ENCODE measurements at places on chromosomes 12 and 14.
A peak's percentile ranks its signal among the peaks of the same experiment; 100 is the strongest.

DNA sequence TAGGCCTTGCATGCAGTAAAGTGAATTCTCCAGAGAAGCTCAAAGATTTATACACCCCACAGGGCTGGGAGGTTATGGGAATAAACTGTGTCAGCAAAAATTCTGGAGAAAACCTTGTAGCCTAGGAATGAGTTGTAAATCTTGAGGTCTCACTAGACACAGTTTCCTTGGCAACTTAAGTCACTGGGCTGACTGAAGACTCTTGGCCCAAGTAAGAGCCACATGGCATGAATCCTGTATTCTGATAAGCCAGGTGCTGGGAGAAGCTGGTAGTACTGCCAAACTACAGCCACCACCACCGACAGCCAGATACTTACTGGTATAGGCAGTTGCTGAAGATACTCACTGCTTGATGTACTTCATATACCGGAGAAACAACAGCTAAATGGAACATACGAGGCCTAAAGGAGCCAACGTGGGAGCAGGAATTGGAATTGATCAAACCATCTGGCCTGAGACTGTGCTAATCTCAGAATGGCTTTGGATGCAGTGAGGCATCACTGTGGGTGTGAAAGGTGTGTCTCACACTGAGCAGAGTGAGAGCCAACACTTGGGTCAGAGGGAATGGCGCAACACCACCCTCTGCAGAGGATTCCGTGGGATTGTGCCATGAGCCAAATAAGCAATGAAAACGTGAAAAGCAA, 102.8 kb upstream of the TMCC3 start:
- DNase-seq: no peak

- no peak for DNase-seq
These were observed 32.7 kb downstream of the DEPDC4 start for GRCh38 chr12:100234166-100234565.

DNA sequence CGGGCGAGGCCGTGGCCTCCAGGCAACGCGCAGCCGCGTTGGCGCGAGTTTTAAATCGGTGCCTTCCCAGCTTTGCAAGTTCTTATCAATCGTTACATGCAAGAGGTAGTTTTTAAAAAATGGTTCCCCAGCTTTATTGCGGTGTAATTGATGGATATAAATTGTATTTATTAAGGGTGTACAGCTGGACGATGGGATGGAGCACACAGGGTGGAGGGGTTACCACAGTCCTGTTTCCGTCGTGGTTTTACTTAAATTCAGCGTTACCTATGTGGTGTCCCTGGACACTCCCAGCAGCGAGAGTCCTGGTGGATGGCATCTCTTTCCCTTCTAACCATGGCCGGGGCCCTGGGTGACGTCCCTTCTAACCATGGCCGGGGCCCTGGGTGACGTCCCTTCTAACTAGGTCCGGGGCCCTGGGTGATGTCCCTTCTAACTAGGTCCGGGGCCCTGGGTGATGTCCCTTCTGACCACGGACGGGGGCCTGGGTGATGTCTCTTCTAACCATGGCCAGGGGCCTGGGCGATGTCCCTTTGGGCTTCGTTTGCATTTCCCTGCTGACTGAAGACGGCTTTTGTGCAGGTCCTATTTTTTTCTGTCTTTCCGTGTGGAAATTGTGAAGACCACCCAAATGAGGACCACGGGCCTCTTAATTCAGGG, 97.9 kb downstream of the TNFAIP2 start:
- no peak for DNase-seq

DNA sequence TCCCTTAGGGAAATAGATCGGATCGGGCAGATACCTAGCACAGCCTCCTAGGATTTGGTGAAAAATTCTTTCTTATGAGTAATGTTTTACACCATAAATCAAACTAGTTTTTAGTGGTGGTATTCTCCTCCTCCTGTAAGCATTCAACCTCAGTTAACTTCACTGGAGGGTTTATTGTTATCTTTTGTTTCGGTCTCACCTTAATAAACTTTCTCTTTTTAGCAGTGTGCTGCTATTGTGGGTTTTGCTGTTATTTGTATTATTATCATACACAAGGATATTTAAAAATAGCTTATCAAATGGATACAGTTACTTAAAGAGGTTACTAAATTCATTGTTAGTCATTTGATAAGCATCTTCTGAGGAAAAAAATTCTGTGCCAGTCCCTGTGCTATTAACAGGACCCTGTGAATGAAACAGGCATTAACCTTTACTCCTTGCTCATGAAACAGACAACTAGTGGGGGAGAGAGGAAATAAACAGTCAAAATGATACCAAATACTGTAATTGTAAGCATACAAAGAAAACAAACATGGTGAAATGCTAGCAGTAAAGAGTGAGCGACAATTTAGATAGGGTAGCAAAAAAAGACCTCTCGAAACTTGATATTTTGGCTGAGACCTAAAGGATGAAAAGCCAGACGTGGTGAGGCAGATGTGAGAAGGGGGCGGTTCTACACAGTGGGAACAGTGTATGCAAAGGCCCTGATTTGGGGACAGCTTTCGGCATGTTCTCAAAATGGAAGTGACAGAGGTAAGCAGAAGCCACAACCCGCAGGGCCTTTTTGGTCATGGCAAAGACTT, 178.7 kb upstream of the SOX5 start:
- DNase-seq: no peak

GRCh38 chr14:37122288-37122687, 50.1 kb downstream of the SLC25A21 start:
- no peak for DNase-seq

- DNase-seq: no peak
These were observed 27.9 kb downstream of the SMUG1 start for GRCh38 chr12:54160769-54161480.

DNA sequence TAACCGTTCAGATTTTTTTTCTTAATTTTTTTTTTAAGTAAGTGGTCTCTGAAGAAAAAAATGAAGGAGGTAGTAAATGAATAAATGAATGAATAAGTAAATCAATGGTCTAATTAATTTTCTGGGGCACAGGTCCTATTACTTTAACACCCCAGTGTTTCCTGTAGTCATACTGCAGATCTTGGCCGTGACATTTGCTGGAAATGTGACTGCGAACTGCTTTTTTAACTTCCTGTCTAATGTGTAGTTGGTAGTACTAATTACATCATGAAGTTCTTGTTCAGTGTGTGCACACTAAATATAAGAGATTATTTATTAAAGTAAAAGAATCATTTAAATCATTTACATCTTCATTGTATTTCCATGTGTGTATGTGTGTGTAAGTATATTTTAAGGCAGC, 45.4 kb downstream of the AEBP2 start:
- no peak for DNase-seq

- DNase-seq: no peak
These were observed 489.6 kb upstream of the GARIN6 start for GRCh38 chr12:99157946-99158345.

DNA sequence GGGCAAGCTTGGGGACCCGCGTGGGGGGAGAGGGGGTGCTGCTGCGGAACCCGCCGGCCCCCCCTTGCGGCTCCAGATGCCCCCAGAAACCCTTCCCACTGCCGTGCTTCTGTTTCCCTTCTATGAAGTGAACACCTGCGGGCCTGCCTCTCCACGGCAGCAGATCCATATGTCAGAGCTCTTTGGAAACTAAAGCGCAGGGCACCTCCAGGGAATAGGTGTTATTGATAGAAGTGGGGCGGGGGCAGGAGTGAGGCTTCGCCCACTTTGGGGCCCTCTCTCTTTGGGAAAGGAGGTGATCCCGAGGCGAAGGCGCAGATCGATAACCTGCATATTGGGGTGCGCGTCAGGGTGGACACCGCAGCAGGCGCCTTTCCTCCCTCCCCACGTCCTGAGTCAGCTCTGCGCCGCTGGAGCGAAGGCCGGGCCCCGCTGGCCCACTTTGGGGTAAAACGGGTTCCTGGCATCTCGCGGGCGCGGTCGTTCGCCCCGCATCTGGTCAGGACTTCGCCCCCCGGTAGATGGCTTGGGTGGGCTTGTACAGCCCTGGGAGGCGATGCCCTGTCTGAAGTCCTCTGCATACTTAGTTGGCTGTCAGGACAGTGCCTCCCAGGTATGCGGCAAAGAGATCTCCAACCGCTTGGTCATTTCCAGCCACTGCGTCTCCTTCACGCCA, 524 bp downstream of the KMT5A start:
- no peak for DNase-seq

- no peak for DNase-seq
These were observed 3.8 kb upstream of the FAM186B start for GRCh38 chr12:49609059-49609874.

GRCh38 chr12:64699504-64700115, 59.6 kb downstream of the GNS start:
- no peak for DNase-seq

GRCh38 chr12:46831335-46832129, 5.7 kb upstream of the SLC38A4 start:
- no peak for DNase-seq

DNA sequence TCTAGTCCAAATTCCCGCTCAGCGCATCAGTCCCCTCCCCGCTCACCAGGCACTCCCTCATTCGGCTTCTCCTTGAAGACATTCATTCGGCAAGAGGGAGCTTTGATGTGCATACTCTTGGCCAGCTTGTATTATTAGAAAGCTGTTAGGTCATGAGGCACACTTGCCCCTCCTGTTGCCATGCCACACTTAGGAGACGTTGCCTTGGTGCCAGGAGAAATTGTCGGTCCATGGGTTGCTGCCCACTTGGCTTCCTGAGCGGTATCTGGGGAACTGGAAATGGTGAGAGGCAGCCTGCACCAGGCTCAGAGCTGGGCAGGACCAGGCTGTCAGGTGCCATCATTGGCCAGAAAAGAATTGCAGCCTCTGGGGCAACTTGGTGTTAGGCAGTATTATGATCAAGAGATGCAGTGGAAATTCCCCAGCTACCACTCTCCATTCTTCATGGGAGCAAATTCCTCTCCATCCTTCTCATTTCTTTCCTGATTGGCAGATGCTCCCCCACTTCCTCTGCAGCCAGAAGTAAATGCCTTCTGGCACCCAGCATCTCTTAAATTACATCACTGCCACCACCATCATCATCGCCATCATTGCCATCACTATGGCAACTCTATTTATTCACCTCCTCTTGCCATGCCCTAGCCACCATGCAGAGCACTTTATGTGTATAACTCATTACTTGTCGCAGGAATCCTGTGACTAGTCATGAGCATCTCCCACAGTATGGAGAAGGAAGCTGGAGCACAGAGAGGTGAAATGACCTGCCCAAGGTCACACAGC, 12.4 kb downstream of the CABP1 start:
- DNase-seq: no peak

DNA sequence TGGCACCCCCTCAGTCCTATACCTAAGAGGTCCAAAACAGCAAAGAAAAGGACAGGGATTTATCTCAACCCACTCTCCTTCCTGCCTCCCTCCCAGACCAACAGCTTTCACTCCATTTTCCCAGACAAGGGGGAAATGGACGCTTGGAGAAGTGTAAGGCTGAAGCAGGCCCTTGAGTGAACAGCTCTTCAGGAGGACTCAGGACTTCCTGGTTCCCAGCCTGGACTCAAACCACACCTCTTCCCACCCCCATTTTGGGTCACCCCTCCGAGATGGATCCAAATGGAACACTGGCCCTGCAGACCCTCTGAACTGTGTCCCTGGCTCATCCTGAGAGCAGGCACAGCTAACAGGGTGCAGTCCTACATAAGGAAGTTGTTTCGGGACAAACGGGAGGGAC, 2.7 kb downstream of the KMT2D start:
- no peak for DNase-seq

GRCh38 chr12:96578526-96579125, 89.2 kb downstream of the CFAP54 start:
- peak; percentile 23 for DNase-seq

- DNase-seq: no peak
These were observed 27.9 kb downstream of the ESR2 start for GRCh38 chr14:64266239-64266638.

DNA sequence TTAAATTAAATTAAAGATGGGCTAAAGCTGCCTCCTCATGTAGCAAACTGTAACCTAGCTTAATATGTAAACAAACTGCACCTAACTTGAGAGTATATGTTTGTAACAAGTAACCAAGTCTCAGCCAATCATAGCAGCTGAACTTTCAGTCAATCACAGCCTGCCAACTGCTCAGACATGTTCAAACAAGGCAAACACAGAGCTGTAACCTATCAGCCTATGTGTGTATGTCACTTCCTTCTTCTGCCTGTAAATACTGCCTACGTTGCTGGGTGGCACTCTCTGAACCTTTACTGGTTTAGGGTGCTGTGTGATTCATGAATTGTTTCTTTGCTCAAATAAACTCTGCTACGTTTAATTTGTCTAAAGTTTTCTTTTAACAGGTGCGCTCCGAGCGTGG, 2.9 kb downstream of the SERPINA6 start:
- no peak for DNase-seq

- DNase-seq: no peak
These were observed 12.4 kb upstream of the ITGB7 start for GRCh38 chr12:53219292-53219955.

GRCh38 chr14:32397861-32398640, 69.0 kb downstream of the AKAP6 start:
- no peak for DNase-seq

DNA sequence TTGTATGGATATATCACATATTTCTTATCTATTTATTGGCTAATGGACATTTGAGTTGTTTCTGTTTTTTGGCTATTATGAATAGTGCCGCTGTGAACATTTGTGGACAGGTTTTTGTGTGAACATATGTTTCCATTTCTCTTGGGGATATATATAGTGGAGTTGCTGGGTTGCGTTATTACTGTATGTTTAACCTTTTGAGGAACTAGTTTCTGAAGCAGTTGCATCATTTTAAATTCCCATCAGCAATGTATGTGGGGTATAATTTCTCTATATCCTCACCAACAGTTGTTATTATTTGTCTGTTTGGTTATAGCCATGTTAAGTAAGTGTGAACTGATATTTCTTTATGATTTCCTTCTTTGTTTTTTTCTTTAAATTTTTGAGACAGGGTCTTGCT, 10.7 kb downstream of the TCTN2 start:
- no peak for DNase-seq

GRCh38 chr14:97276573-97276972, 479.4 kb downstream of the VRK1 start:
- DNase-seq: no peak

Data from left renal pelvis (tissue), 4 donors.